Activated CD4-positive, alpha-beta T cell treated with anti-CD3 and anti-CD28 coated beads for 48 hours (primary cell): ENCODE measurements at places on chromosomes 2 and 18.

DNA sequence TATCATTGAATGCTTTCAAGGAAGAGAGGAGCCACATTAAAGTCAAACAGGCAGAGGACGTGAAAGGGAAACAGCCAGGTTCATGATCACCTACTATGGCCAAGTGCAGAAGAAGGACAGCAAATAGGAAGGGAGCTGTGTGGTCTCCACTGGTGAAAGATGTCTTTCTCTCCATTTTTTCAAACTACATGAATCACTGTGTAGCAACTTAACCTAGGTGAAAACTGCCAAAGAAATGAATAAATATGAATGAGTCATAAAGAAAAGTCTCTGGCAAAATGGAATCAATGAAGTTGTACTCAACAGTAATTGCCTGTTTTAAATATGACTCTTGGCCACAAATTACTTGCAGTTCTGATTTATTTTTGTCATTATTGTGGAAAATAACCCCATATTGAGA, 452.6 kb upstream of the PKDCC start:
- DNase-seq, result no peak

DNA sequence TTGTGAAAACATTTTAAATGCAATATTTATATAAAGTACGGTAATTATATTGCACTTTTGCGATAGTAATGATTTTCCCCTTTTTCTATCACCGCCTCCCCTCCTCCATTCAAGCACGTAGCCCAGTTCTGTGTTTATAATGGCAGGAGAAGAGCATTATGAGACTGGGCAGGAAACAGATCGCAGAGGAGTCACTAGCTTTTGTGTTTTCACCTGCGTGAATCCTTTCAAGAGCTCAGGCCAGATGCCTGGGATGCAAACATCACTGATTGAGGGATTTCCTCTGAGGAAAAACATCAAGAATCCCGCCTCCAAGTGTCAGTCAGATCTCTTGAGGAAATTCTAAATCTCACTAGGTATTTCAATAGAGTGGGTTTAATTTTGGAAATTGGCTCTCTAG, 178.4 kb upstream of the FN1 start:
- DNase-seq, result no peak

DNA sequence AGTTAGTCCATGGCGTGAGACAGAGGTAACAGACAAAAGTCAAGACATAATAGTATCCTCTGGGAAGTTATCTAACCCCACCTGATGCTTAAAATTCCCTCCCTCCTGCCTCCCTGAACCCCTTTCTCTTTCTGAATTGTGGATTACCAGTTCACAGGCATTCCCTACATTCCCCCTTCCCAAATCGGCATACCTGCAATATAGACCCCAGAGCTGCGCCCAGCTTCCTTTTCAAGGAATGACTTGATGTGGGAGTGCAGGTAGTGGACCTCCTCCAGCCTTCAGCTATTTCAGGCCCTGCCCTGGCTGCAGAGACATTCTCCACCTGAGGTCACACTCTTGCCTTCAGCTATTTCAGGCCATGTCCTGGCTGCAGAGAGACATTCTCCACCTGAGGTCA, 111.1 kb upstream of the KLF7 start:
- no peak for DNase-seq

GRCh38 chr2:155298001-155298400, 599.5 kb downstream of the KCNJ3 start:
- DNase-seq, result no peak

DNA sequence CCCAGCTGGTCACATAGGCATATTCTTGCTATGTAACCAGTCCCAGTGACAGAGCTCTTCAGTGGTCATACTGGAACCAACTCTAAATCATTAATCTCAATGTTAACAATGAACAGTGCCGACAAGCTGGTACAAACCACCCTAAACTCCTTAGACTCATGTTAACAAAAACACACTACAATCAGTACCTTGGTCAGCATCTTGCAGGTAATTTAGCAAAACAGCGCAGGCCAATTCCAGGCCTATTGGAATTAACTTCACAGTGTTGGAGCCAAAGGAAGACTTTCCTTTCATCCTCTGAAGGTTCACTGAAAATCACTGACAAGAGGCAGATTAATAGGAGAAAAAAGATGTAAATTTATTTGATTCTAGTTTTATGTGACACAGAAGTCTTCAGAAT, 396.4 kb downstream of the PIK3C3 start:
- no peak for DNase-seq

GRCh38 chr18:25446972-25447371, 95.0 kb upstream of the ZNF521 start:
- DNase-seq, result no peak
